ENCODE measurements at places on chromosomes 5 and 9.

GRCh38 chr5:4058899-4059298, 463.3 kb downstream of the IRX1 start:
- no peak for DNase-seq

- no peak for DNase-seq
Measured at GRCh38 chr5:138160706-138161105, 17.7 kb downstream of the BRD8 start.

GRCh38 chr9:18692268-18692667, 218.3 kb downstream of the ADAMTSL1 start:
- DNase-seq = no peak

DNA sequence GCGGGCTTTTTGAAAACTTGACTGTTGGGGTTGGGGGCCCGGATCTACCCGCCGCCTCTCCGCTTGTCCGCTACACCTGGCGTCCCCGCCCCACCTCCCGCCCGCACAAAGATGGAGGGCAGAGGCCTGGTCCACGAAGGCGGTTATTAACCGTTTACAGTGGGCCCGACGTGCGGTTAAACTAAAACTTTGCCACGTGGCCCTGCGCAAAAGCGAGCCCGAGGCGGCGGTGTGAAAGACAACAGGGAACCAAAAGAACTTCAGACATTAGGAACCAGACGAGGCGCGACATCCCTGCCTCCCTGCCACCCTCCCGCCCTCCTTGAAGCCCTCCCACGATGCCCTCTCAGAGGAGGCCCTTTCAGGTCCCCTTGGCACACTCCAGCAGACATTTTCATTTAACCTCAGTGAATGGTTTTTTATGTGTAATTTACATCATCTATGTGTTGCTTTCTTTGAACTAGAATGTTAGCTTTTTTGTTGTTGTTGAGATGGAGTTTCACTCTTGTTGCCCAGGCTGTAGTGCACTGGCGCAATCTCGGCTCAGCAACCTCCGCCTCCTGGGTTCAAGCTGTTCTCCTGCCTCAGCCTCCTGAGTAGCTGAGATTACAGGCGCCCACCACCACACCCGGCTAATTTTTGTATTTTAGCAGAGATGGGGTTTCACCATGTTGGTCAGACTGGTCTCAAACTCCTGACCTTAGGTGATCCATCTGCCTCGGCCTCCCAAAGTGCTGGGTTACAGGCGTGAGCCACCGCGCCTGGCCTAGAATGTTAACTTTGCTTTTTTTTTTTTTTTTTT, 999 bp upstream of the HNRNPA0 start:
- no peak for DNase-seq

DNA sequence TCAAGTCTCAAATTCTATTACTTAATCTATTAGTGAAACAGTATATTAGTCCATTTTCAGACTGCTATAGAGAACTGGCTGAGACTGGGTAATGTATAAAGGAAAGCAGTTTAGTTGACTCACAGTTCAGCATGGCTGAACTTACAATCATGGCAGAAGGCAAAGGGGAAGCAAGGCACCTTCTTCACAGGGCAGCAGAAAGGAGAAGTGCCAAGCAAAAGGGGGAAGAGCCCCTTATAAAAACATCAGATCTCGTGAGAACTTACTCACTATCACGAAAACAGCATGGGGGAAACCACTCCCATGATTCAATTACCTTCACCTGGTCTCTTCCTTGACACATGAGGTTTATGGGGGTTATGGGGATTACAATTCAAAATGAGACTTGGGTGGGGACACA, 67.9 kb upstream of the CHSY3 start:
- DNase-seq = no peak

DNA sequence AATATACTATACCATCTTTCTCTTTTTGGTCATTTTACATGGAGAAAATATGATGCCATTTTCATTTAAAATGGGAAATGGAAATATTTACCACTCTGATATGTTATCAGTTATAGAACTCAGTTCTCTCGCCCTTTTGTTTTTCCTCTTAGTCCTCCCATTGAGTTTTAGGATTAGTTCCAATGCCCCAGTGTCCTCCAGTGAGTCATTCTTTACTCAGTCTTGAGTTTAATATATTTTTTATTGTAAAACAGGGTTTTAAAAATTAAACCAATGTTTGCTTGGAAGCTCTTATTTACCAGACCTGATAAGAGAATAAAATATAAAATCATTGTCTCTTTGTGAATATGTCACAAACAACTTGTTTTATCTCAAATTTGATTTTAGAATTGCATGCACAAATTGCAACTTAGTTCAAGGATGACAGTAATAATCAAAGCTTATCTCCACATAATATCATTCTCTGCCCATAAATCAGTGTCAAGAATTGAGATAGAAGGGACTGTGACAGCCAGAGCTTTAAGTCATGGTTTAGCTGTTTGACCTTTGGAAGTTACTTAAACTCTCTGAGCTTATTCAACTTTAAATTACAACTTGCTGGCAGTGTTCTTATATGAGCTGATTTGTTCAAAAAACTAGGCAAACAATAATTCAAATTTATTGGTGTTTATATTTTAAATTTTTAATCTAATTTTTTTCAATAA, 166.4 kb downstream of the PAM start:
- peak; percentile 9 for DNase-seq

DNA sequence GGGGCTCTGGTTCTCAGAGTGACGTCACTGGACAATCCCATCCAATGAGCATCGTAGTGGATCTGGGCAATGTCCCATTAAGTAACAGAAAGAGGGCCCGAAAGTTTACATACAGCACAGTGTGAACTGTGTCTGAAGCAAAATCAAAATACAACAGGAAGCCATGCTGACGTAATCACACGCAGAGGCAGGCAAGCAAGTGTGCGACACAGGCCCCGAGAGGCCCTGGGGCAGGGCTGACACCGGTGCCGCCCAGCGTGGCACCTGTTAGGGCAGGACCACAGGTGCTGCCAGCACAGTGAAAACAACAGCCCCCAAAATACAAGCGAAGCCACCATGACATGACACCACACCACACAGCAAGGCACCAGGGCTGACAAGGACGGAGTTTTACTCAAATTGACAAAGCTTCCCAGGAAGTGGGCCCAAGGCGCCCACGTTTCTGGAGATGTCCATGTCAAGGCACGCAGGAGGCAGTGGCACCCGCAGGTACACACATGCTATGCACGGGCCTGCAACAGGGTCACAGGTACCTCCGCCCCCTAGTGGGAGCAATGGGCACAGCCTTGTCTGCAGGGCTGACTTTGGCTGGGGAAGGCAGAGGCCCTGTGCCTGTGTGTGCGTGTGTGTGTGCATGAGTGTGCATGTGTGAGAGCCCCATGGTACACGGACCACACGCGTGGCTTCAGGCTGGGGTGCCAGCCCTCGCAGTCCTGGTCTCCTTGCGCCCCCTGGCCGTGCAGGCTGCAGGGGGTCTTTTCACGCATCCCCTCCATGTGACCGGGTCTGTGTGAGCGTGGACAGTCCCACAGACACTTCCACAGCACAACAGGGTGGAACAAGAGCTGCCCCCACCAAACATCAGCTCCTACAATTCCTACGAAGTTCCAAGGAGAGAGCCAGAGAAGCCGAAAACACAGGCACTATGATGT, 19.6 kb downstream of the QSOX2 start:
- peak; percentile 30 for DNase-seq

DNA sequence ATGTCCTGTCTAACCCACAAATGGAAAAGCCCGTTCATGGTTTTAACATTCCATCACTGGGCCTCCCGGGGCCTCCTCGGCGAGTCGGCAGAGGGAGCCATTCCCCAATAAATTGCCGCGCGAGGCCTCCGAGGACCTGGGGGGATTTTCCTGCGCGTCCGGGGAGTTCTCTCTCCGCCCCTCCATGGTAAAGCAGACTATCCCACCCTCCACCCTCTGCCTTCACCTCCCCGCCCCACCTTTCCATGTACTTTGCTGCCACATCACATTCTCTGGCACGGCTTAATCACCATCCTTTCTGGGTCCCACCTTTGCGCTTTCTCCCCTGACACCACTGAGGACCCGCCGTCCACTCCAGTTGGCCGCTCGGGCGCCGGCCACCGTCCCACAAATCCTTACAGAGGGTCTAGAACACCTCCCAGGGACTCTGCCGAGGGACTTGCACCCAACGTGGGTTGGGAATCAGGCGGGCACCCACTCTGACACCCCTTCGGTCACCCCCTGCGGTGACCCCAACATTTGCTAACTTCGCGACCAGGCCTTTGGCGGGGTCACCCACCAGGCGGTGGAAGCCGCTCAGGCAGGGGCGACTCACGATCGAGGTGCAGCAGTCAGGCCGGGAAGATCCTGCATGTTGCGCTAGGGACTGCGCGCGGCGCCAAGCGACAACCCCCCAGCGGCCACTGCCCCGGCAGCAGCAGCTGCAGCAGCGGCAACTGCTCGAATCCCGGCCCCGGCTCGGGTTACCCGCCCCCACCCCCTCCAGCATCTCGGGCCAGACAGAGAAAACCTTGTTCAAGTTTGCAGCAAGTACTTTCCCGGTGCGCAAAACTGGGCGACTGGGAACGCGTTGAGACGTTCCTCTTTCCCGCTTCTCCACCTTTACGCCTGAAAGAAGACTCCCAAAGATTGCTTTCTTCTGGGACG, at the start of gene MEGF10:
Gene MEGF10, plus strand, starts transcription at position 778 of the 927 bp plus-strand sequence. CDS start 40,513 bp downstream, outside the sequence.
- peak; percentile 53 for DNase-seq

DNA sequence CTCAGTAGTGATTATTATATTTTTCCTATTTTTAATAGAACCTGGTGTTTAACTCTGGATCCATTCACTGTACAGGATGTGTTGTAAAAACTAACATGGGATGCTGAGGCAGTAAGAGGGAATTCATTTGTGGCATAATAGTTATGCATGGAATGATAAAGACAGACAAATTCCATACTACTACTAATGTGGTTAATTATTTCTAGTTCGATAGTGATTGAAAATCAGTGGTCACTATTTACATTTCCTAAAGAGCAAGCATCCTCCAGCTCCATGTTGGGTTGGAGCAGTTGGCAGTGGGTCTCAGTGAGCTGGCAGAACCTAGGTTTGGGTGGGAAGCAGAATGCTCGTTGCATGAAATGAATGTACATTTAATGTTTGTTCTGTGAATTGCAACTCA, 122.6 kb downstream of the SAXO1 start:
- DNase-seq = no peak

GRCh38 chr9:107273634-107274033, 9.4 kb upstream of the RAD23B start:
- no peak for DNase-seq

DNA sequence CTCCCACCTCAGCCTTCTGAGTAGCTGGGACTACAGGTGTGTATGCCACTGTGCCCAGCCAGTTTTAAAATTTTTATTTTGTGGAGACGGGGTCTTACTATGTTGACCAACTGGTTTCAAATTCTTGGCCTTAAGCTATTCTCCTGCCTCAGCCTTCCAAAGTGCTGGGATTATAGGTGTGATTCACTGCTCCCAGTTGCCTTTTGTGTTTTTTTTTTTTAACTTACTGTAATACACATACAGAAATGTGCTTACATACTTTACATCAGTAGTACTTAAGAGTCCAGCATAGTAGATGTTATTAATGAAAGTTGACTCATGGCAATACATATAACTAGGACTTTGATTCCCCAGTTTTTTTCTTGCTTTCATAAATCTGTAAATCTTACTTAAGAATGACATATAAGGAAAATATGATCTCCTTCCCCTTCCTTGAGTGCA, 4.7 kb downstream of the MAN2A1 start:
- peak; percentile 67 for DNase-seq

- DNase-seq = no peak
Measured at GRCh38 chr5:38403877-38404635, 145.7 kb downstream of the EGFLAM start.

DNA sequence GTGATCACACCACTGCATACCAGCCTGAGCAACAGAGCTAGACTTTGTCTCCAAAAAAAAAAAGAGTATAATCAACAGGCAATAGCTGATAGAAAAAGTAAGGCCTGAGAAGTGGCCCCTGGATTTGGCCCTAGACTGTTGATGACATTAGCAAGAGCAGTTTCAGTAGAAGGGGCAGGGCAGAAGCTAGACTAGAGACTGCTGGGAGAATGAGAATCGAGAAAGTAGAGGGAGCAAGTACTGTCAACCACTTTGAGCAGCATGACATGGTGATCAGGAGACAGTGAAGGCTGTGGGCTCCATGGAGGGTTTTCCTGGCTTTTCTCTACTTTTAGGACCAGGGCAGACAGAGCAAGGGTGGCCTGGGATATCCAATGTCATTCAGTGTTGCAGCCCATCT, 34.9 kb upstream of the B4GALT1 start:
- no peak for DNase-seq

- no peak for DNase-seq
Measured at GRCh38 chr5:96904054-96904931, 28.0 kb downstream of the ERAP2 start.

DNA sequence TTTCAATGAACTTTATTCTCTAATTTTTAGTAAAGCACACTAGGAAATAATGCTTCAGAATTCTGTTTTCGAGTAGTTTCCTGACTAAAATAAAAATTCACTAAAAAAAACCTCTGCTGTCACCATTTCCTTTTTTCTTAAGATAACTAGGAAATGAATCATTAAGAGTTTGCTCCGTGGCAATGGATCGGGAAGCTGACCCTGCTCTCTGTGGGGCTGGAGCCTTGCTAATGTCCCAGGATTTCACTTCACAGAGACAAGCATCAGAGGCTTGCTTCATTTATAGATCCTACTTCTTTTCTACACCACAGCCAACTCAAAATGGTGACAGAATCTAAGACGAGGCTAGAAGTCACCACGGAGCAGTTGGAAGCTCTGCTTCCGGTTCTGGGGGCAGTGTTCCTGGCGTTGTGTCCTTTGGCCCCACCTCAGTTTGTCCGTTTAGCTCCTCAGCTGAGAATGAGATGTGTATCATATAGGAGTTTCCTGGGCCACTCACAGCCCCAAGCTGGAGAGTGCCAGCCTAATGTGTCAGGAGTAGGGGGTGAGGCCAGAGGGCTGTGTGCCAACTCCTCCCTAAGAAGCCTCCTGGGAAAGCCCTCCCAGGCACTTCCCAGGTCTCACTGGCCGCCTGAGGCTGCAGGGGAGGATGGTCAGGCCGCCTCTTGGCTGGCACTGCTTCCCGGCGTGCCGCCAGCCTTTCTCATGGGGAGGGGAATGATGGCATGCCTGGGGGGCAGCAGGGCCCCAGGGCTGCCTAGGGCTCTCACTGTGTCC, 19.6 kb downstream of the TENT4A start:
- peak; percentile 66 for DNase-seq

- DNase-seq = no peak
Measured at GRCh38 chr9:84501587-84501986, 161.0 kb upstream of the SLC28A3 start.

GRCh38 chr5:67032921-67033664, 163.5 kb downstream of the CD180 start:
- DNase-seq = peak; percentile 63

DNA sequence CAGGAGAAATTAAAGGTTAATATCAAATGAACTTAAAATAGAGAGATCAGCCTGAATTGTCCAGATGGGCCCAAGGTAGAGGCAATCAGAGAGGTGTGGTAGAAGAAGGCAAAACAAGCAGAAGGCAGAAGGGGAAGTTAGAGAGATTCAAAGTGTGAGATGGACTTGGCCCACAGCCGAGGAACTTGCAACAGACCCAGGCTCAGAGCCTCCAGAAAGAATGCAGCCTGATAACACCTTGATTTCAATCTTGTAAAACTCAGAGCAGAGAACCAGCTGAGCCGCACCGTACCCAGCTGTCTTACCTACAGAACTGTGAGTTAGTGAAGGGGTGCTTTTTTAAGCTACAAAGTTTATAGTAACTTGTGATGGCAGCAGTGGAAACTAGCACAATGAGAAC, 190.9 kb downstream of the RFK start:
- no peak for DNase-seq

- peak; percentile 52 for DNase-seq
Measured at GRCh38 chr5:172380987-172381643, 73.2 kb downstream of the SH3PXD2B start.

GRCh38 chr5:132408965-132409364, 39.5 kb downstream of the SLC22A5 start:
- no peak for DNase-seq

Data from fibroblast of skin of right quadriceps (primary cell).